ENCODE measurements at places on chromosomes 4 and X.
A peak's percentile ranks its signal among the peaks of the same experiment; 100 is the strongest.

GRCh38 chr4:174629265-174629664 lies 107.0 kb upstream of the HPGD start:
- no peak for DNase-seq

GRCh38 chr4:151407466-151408379 lies 1.3 kb upstream of the FHIP1A start:
- DNase-seq = peak; percentile 18

GRCh38 chr4:99221980-99222379 lies 2.9 kb upstream of the ADH6 start:
- no peak for DNase-seq

DNA sequence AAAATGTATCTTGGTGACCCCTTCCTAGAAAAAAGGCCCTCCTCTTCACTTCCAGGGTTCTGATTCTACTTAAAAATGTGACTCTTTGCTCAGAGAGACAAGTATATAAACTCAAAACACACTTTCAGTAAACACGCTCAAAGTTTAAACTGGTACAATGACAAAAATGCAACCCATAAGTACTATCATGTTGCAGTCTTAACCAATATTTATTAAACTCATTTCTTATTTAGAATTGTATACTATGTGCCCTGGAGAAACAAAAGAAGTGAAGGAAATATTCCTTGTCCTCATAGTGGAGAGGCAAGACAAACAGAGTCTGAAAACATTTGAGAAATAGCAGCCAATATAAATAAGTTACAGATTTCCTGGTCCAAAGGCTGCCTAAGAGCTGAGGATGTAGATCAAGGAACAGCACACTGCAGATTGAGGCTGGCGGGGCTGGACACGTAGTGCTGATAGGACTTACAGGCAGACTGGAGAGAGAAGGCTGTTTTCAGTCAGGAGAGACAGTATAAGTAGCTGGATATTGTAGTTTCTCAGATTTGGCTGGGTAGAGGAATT lies 39.1 kb upstream of the ANXA3 start:
- no peak for DNase-seq

DNA sequence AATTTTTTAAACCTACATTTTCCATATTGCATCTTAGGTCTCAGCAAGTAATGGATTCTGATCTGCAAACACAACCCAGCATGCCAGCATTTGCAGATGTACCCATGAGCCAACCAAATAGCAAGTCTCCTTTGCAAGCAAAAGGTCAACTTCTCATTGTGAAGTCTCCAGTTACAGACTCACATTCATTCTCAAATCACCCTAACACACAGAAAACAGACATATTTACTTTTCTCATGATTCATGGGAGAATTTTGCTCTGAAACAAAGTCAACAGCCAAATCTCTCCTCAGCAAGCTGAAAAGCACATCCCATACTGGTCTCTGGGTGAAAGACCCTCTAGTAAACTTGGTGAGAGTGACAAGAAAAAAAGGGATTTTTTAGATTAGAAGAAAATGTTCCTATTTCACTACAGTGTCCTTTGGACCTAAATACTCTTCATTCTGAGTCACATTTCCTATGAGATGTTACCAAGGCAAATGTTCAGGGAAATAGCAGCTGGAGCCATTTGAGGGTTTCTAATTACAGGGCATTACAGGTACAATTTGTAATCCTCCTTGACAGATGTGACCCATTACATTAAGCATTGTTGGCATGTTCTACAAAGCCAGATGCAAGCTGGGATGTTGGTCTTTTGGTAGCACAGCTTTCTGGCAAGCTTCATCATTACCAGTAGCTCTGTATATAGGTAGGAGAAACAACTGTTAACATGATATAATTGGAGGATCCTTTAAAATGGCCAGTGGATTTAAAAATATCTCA lies 383.3 kb downstream of the SMARCA1 start:
- no peak for DNase-seq

GRCh38 chrX:48649102-48649501 lies 34.5 kb upstream of the WAS start:
- DNase-seq = no peak

- DNase-seq = no peak
Measured at GRCh38 chrX:25017667-25018247, 2.0 kb upstream of the ARX start.

- no peak for DNase-seq
Measured at GRCh38 chr4:78100060-78100459, 42.9 kb downstream of the FRAS1 start.

- DNase-seq = no peak
Measured at GRCh38 chr4:109557433-109557832, 2.6 kb upstream of the MCUB start.

DNA sequence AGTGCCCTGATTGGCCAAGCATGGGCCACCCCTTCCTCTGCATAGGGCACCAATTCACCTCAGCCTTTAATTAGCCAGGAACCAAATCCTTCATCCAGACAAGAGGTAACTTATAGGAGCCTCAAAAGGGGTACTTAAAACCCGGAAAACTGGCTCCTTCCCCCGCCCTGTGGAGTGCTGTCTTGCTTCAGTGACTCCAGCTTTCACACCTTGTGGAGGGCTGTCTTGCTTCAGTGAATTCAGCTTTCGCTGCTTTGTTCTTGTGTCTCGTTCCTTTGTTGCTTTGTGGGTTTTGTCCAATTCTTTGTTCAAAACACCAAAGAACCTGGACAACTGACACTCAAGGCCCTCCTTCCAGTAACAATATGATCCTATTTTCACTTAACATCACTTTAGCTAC lies 82.2 kb upstream of the FRG1 start:
- DNase-seq = no peak

- no peak for DNase-seq
Measured at GRCh38 chr4:53185869-53186585, 179.8 kb downstream of the SCFD2 start.

DNA sequence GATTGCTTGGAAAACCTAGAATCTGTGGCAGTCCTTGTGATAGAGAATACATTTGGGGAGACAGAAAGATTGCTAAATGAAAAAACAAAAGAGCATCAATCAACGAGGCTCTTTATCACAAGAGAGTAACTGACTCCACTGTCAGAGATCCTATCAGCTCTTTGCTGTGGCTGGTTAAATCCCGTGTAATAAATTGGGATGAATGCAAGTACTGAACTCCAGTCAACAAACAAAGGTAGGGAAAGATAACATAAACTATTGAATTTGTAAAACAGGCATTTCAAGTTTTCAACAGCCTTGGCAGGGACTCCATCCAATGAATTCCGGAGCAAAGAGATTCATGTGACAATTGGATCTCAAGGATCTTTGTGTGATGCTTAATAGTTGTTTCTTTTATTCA lies 21.3 kb downstream of the MMRN1 start:
- DNase-seq = no peak

- DNase-seq = no peak
Measured at GRCh38 chrX:83516597-83516996, 8.5 kb downstream of the POU3F4 start.

GRCh38 chr4:189021831-189022230 lies 882.6 kb downstream of the TRIML1 start:
- no peak for DNase-seq

DNA sequence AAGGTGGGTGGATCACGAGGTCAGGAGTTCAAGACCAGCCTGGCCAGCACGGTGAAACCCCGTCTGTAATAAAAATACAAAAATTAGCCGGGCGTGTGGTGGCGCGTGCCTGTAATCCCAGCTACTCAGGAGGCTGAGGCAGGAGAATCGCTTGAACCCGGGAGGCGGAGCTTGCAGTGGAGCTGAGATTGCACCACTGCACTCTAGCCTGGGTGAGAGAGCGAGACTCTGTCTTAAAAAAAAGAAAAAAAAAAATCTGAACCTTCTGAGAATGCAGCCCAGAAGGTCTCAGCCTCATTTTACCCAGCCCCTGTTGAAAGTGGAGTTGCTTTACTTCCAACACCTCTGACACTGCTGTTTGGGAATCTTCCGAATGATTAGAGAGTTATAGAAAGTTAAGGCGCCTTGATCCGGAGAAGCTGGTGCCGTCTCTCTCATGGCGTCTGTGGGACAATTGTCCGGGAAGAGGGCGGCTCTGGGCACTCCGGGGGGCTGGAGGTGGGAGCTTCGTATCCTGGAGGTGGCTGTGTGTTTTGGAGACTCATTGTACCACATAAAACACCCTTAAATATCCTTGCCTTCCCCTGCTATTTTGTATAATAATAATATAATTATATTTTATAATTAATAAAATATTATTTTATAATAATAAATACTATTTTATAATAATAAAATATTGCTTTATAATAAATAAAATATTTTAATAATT lies 92.7 kb upstream of the PPP2R3B start:
- DNase-seq = no peak

Measured in CD4-positive, alpha-beta T cell treated with Interleukin-2 at 100 ng/mL for 4 hours (primary cell).